COR-L47 (cell line): ENCODE measurements at places on chromosomes 7 and 10.

GRCh38 chr10:96168546-96168945 lies 38.4 kb downstream of the ZNF518A start:
- DNase-seq: no peak

- no peak for DNase-seq
Measured at GRCh38 chr10:110074298-110074697, 66.5 kb downstream of the ADD3 start.

- no peak for DNase-seq
Measured at GRCh38 chr10:29067161-29067560, 221.7 kb upstream of the LYZL1 start.

GRCh38 chr10:4472190-4472904 lies 353.7 kb upstream of the AKR1E2 start:
- no peak for DNase-seq

DNA sequence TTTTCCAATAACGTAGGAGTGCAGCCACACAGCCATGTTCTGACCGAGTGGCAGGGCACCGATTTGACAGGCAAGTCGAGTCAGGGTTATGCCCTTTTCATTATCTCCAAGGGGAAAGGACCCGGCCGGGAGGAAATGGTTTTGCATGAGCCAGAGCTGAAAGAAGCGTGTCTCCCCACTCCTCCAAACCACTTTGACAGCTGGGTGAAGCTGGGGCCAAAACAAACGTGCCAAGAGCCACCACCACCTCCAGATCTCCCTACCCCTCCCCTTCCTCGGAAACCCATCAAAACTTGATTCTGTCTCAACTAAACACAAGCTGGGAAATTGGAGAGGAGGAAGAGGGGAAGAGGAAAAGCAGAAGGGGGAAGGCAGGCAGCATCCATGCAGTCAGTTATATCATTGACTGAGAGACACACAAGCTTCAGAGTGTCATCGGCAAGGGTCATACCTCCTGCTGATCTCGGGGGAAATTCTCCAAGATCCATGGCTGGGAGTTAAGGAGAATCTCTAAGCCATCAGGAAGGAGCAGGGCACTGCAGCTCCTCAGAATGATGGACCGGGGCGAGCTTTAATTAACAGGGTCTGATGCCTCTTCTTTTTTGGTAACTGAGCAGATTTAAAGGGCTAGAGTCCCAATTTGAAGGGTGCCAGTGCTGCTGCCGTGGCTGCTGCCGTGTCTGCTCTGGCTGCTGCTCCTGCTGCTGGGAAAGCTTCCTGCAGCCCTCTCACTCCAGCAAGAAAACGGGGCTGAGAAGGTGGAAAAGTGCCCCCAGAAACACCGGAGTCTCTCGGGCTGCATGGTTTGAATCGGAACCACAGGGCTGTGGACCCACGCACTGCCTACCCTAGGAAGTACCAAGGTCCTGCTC lies 34.7 kb upstream of the CALN1 start:
- no peak for DNase-seq

DNA sequence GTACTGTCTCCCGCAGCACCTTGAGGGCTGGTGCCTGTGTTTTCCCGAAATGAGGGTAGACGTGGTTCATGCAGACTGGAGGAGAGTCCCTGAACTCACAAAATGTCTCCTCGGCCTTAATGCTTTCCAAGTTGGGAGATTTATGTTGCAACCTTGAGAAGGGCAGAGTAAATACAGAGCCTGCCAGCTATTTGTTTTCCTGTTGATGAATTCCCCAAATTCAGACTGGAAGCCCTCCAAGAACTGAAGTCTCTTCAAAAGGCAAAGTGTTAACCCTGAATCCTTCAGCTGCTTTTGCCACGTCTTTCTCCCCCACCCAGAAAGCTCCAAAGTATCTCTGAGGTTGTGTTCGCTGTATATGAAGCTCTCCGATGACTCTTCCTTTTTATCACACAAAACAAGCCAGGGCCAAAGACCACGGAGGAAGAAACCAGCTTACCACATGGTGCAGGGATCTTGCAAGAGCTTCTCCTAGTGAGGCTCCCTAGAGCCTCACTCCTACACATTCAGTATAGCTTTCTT lies 254.7 kb upstream of the NFE2L3 start:
- DNase-seq: no peak

DNA sequence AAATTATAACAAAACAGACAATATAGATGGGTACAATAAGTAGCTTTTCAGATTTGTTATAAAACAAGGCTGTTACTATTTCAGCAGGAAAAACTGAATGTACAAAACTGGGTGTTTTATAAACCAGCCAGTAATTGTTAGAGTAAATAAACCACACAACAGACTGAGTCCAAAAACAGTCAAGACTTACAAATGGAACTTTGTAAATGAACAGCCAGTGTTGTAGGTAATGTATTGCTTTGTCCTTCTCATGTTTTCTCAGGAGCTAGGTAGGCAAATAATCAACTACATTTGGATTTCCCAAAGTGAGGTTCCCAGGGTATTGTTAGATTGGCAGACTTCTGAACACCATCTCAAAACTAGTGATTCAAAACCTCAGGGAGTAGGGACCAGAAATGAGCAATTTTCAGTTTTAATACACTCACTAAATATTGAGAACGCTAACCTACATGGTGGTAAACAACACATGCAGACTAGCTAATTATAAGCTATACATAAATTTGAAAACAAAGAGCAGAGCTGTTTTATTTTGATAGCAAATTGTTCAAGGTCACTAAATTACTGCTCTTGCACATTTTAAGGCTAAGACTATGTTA lies 36.2 kb downstream of the HERPUD2 start:
- DNase-seq: no peak

GRCh38 chr10:112775381-112775780 lies 174.7 kb upstream of the TCF7L2 start:
- no peak for DNase-seq

- no peak for DNase-seq
Measured at GRCh38 chr7:80459776-80460510, 51.9 kb downstream of the GNAT3 start.

DNA sequence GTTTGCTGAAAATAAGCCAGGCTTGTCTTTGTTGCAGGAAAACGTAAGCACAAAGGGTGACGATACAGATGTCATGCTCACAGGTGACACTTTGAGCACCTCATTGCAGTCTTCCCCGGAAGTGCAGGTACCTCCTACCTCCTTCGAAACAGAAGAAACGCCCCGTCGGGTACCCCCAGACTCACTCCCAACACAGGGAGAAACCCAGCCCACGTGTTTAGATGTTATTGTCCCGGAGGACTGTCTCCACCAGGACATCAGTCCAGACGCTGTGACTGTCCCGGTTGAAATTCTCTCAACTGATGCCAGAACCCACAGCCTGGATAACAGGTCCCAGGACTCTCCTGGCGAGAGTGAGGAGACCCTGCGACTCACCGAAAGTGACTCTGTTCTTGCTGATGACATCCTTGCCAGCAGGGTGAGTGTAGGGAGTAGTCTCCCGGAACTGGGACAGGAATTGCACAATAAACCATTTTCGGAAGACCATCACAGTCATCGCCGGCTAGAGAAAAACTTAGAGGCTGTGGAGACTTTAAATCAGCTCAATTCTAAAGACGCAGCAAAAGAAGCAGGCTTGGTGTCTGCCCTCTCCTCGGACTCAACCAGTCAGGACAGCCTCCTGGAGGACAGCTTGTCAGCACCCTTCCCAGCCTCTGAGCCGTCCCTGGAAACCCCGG lies 18.3 kb upstream of the BHLHA15 start:
- no peak for DNase-seq
